ENCODE measurements at places on chromosomes 12 and 14. TPM values are rescaled to one million over a fixed set of nuclear protein-coding genes. Genes with fewer than 3 reads are reported as not detected.

SLC25A47 gene
- total RNA-seq = not detected

STAB2 gene
- under 0.01 TPM for total RNA-seq

HOXC5 gene
- total RNA-seq = not detected

ZFYVE26 gene
- 15.3 TPM for total RNA-seq

LRRK2 gene
- 2.0 TPM for total RNA-seq

PZP gene
- 1.5 TPM for total RNA-seq
